ENCODE measurements at places on chromosomes 3 and 15. TPM values are rescaled to one million over a fixed set of nuclear protein-coding genes. Genes with fewer than 3 reads are reported as not detected.

RLBP1 gene
- not detected for total RNA-seq

CPN2 gene
- not detected for total RNA-seq

ADAMTS17 gene
- 5.5 TPM for total RNA-seq

DNA sequence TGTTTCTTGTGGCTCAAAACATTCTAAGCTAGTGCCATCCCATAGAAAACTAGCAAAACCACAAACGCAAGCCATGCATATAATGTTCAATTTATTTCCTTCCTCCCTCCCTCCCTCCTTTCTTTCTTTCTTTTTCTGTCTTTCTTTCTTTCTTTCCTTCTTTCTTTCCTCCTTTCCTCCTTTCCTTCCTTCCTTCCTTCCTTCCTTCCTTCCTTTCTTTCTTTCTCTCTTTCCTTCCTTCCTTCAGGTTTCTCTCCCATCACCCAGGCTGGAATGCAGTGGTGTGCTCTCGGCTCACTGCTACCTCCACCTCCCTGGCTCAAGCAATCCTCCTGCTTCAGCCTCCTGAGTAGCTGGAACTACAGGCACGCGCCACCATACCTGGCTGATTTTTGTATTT is 492.8 kb upstream of the PROK2 start:
- no peak for DNase-seq

- no peak for DNase-seq
These were observed 164.6 kb upstream of the PFN2 start for GRCh38 chr3:150135287-150135721.

DNA sequence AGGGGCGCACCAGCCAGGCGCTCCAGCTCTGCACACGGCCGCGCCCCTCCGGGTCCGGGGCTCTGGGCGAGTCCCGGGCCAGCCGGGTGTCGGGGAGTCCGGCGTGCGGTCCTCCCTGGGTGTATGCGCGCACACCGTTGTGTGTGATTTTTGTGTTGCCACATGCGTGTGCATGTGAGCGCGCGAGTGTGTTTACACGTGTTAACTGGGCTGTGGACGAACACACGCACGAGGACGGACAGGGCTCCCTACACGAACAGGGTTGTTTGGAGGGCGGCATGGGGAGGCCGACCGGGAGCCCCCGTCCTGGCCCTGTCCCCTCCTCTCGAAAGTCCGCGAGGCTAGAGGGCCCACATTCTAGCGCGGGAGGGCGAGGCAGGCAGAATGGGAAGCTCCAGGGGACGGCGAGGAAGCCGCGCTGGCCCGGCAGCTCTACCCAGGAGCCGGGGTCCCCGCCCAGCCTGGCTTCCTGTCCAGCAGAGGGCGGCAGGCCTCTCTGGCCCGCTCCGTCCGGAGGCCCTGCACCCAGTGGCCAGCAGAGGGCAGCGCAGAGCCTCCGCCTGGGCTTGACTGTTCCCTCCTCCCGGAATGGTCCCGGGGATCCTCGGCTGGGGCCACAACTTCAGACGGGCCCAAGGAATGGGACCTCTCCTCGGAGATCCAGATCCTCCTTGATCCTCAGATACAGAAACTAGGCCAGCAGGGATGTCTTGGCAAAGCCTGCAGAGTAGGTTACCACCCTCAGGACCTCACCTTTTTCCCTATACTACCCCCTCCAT is 611 bp upstream of the LINGO1 start:
- peak; percentile 90 for DNase-seq

GRCh38 chr3:37210230-37210629 is 35.8 kb upstream of the LRRFIP2 start:
- DNase-seq, result no peak

DNA sequence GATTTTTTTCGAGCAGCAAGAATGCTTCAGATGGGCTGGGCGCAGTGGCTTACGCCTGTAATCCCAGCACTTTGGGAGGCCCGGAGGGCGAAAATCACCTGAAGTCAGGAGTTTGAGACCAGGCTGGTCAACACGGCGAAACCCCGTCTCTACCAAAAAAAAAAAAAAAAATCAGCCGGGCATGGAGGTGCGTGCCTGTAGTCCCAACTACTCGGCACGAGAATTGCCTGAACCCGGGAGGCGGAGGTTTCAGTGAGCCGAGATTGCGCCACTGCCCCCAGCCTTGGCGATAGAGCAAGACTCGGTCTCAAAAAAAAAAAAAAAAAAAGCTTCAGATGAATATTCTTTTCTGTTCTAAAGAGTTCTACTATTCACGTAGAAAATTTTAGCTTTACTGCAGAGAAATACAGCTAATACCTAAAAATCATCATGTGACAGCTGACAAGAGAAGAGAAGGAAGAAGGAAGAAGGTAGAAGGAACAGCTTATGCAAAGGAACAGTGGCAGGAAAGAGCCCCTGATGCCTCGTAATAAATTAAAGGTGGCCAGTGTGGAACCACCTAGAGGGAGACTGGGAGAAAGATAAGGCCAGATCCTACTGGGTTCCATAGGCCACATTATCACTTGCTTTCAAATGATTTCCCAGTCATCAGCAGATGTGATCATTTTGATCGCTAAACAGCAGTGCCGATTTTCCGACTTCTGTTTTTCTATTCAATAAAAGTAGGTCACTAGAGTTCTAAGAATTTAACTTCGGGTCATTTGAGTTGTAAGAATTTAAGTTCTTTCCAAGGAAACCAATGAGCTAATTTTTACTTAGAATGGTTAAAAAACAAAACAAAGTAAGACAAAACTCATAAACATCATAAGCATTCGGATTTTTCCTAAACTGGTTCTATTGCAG is 1.5 kb downstream of the CMTM6 start:
- no peak for DNase-seq

GRCh38 chr15:49620199-49620598 is 419 bp downstream of the FAM227B start:
- DNase-seq, result no peak

GRCh38 chr15:92224843-92225242 is 168.8 kb upstream of the ST8SIA2 start:
- DNase-seq, result no peak

DNA sequence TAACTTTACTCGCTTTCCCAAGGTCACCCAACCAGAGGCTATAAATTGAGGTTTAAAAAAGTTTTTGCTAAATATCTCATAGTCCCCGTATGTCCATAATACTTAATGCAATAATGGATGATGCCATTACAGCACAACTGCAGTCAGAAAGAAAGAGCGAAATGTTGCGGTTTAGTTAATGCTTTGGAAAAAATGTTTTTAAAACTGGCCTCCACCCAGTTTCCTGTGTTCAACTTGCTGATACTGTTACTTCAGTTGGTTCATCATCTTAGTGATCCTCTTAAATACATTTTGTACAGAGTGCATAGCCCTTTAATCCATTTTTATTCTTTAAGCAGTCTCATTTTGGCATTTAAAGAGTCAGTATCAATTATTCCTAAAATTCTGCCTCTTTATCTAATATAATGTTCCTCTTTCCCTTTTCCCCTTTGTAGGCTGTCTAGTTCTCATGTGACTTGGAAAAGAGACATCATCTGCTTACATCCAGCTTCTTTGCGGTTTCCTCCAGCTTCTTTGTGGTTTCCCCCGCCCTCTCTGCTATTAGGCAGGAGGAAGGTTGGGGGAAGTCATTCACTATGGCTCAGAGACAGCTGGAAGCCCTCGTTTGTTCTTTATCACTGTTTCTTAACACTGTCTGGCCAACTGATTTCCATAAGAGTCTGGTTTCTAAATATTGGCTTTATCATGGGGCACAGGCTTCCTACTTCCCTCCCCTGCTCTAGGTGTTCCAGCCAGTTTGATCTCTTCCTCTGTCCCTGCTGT is 154.3 kb downstream of the GOLIM4 start:
- DNase-seq, result no peak

DNA sequence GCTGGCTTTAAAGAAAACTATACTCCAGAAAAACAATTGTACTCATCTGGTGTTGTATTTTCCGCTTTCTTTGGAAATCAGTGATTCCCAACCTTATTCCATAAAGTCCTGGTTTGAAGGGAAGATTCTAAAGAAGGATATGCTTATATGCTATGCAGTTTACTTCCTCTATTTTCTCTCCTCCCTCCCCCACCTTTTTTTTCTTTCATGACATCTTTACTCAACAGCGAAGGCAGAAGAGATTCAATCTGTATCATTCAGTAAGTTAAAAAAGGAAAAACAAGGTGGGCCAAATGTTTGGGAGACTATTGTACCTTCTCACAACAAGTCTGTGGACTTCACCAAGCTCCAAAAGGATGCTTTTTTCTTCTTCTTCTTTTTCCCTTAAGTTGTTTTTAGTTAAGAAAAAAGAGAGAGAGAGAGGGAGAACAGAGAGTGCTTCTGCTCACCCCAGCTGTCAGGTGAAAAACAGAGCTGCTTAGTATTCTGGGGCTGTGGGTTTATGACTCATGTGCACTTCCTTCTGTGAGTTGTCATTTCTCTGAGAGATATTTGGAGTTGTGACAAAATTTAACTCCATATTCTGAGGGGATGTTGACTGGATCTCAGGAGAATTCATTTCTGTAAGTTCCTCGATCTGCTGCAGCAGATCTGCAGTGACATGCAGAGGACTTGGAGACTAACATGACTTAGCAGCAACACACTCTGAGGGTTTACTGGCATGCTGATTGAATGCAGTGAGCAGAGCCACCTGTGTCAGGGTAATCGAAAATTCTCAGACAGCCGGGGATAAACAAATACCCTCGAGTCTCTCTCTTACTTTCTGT is 70.7 kb downstream of the SSR3 start:
- DNase-seq, result no peak

Data from ovary (tissue), 10 donors.